ENCODE measurements at places on chromosomes 2 and 18.

GRCh38 chr2:34810456-34810855 lies 1211.4 kb upstream of the FAM98A start:
- DNase-seq: no peak

GRCh38 chr2:64406407-64406774 lies 47.6 kb upstream of the LGALSL start:
- DNase-seq: no peak

DNA sequence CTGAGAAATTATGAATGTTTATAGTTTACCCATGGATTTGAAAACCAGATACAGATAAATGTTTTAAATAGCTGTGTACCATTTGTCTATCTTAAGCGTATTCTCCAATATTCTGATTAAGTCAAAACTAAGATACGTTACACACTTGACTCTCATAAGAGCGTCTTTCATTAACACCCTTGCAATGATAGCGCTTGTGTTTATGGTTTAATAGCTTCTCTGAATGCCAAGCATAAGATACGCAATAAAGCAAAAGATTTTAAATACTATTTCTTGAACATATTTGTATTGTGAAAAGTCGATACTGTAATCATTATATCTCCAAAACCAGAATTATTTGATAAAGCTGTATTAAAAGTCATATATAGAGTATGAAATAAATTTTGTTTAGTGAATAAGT lies 3.0 kb downstream of the CALCRL start:
- DNase-seq: no peak

GRCh38 chr2:234425639-234426603 lies 71.0 kb downstream of the ARL4C start:
- no peak for DNase-seq

DNA sequence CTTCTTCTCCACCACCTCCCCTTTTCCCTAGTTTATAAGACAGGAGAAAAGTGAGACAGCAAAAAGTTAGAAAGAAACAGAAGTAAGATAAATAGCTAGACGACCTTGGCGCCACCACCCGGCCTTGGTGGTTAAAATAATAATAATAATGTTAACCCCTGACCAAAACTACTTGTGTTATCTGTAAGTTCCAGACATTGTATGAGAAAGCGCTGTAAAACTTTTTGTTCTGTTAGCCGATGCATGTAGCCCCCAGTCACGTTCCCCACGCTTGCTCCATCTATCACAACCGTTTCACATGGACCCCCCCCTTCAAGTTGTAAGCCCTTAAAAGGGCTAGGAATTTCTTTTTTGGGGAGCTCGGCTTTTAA lies 1.5 kb upstream of the BUB1 start:
- peak; percentile 42 for DNase-seq

DNA sequence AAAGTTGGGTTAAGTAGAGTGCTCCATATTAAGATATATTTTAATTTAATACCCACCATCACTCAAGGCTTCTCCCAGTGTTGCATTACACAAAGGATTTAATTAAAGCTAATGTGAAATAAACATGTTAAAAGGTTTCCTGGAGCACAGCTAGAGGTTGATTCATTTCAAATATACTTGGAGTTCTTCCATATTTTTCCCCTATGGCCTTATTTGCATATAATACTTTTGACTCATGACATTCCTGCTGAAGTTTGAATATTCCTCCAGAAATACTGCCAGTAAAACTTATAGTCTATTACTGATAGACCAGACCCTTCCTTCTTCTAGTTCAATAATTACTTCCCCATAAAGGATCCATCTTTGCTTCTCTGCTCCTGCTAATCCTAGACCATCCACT lies 227.5 kb downstream of the GULP1 start:
- DNase-seq: no peak

- DNase-seq: no peak
Measured at GRCh38 chr2:46335391-46336282, 38.4 kb downstream of the EPAS1 start.

DNA sequence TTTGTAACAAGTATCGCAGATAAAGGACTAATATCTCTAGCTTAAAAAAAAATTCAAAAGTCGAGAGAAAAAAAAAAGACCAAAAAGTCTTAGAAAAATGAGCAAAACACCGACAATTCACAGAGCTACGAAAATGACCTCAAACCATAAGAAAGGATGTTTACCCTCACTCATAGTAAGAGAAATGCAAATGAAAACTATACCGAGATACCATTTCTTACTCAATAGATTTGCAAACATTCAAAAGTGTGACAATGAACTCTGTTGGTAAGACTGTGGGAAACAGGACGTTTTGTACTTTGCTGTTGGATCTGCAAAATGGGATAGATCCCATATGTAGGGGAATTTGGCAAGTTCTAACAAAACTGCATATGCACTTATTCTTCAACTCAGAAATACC lies 39.9 kb upstream of the LDAH start:
- no peak for DNase-seq

DNA sequence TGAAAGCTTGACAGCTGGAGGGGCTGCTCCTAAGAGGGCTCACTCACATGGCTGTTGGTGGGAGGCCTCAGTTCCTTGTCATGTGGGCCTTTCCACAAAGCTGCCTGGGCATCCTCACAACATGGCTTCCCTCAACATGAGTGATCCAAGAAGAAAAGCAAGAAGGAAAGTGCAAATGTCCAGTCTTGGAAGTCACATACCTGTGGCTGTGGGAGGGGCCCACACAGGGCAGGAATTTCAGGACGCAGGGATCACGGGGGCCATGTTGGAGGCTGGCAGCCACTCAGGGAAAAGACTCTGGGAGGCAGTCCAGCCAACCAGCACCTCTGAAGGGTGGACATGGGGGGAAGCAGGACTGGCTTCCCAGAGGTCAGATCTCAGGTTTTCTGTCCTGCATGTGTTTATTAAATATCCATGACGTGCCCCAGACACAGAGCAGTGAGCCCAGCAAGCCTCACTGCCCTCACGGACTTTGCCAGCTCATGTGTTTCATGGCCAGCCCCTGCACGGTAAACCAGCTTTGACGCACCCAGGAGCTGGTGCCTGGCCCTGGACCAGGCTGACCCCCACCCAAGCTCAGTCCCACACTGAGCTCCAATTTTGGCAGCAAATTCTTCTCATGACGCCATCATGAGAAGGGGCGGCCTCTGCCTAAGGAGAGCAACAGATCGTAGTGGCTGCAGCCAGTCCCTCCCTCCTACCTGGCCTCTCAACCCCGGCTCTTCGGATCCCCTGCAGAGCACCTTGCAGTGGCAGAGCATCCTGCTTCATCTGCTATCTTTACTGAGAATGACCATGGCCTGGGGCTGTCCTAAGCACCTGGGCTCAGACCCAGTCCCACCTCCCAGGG lies 34.7 kb upstream of the GPR17 start:
- no peak for DNase-seq

GRCh38 chr2:85865539-85866164 lies 23.1 kb downstream of the ST3GAL5 start:
- DNase-seq: no peak

DNA sequence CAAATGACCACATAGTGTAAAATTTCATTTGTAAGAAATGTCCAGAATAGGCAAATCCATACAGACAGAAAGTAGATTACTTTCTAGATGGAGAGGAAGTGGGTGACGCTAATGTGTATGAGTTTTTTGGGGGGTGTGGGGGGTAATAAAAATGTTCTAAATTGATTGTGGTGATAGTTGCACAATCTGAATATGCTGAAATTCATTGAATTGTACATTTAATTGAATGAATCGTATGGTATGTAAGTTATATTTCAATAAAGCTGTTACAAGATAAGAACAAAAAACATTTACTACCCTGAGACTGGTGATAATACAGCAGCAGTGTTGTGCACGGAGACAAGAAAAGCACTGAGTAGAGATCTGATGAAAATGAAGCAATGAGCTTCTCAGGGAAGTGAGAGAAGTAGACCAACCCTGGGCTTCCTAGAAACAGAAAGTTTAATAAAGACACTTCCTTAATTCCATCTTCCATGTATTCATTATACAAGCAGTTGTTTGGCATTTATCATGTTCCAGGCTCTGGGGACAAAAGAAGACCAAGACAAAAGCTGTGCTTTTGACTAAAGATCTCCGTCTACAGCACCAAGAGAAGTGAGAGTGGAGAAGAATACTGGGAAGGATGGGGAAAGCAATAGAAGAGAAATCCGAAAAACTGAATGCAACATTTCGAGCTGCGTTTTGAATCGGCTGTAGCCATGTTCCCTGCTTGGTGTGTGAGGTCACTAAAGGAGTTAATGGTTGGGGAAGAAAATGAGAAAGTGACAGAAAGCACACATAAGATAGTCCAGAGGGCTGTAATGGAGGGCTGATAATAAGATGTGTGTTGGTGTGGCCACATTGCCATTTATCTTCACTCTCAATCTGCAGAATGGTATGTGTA lies 1.8 kb upstream of the PDE11A start:
- no peak for DNase-seq

- DNase-seq: no peak
Measured at GRCh38 chr2:174611854-174612253, 14.2 kb upstream of the WIPF1 start.

Data from CMK (cell line).